ENCODE measurements at places on chromosomes 6 and 20.

GRCh38 chr6:20877008-20877937 is 343.0 kb downstream of the CDKAL1 start:
- no peak for DNase-seq

- DNase-seq: no peak
Measured at GRCh38 chr6:1987640-1988039, 257.8 kb downstream of the GMDS start.

DNA sequence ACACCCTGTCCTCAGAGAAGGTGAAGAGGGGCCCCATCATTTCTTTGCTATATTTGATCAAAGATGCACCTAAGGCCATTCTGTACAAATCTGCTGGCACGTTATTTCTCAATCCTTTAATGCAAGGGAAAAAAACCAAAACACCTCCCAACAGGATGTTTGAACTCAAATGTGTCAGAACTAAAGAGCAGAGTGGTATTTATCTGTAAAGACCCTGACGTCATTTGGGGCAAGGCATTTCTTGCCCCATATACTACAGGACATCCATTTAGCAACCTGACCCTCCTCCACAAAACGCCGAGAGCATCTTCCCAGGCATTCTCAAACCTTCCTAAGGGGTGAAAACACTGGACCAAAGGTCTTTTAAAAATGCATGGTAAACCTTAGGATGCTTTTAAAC is 50.8 kb downstream of the ZMYND8 start:
- no peak for DNase-seq

DNA sequence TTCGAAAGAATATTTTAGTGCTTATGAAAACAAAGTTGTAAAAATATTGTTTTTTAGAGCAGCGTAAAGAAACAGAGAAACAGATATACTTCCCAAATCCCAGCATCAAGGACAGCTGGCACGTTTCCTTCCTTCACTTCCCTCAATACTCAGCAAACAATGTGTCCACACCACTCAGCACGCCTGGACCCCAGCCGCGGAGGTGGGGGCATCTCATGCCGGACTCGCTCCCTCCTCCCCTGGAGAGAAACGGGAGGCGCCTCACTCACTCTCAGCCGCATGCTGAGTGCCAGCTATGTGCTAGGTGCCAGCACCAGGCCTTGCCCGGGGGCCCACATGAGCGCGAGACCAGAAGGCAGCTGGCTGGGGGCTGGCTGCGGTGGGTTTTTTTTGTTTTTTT is 34.7 kb downstream of the SLC2A4RG start:
- no peak for DNase-seq

GRCh38 chr6:90598192-90598951 is 11.5 kb upstream of the MAP3K7 start:
- DNase-seq: no peak

GRCh38 chr6:41071501-41071922 is 644 bp downstream of the OARD1 start:
- no peak for DNase-seq

DNA sequence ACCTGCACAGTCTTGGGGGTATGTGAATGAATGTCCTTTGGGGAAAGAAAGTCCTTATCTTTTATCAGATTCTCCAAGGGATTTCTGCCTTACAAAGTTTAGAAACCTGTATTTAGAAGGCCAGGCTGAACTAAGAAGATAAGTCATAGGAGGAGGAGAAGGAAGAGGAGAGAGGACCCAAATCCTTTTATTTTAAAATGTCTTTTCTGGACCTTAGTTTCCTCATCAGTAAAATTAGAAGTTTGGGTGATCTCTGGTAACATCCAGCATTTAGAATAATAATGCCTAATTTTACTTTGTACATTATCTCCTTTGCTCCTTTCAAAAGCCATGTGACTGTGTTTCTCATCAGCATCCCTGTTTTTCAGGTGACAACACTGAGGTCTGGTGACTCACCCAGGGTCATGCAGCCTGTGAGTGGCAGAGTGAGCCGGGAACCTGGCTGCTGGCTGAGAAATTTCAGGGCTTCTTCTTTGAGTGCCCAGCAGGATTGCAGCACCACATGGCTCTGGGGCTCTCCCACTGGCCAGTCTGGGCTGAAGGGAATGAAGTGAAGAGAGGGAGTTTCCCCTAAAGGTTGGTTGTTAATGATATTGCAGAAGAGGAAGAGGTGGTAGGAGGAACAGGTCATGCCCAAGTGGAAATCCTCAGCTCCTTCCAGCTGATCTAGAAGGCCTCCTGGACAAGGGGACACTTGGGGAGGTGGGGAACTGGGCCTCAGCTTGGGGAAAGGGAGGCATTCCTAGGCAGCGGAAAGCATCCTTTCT is 34.0 kb downstream of the VEGFA start:
- no peak for DNase-seq

Data from stimulated activated CD4-positive, alpha-beta T cell treated with anti-CD3 and anti-CD28 coated beads, Interleukin-12 subunit alpha, Interleukin-12 subunit beta, amount 100 ng/mL, for 4 hours (primary cell).